ENCODE measurements at places on chromosomes 4 and X.

- no peak for DNase-seq
Observed at GRCh38 chr4:139972305-139972704, 181.7 kb downstream of the MAML3 start.

DNA sequence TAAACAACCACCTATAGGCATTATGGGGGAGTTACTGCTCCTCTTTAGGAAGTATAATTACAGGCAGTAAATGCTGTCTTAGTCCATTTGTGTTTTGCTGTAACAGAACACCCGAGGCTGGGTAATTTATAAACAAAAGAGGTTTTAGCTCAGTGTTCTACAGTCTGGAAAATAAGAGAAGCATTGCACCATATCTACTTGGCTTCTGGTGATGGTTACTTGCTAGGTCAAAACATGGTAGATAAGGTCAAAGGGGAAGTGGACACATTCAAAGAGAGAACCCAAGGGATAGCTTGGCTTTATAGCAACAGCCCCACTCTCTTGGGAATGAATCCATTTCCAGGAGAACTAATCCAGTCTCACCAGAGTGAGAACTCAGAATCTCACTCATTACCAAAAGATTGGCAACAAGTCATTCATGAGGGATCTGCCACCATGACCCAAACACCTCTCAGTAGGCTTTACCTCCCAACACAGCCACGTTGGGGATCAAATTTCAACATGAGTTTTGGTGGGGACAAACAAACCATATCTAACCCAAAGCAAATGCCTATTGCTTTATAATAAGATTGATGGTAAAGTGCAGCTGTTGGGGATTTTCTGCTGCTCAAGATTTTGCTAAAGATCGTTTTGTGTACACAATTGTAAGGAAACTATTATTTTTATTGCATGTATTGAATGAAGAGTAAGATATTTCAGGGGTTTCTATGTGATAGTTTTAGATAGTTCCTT is 32.6 kb downstream of the STAG2 start:
- DNase-seq, result no peak

DNA sequence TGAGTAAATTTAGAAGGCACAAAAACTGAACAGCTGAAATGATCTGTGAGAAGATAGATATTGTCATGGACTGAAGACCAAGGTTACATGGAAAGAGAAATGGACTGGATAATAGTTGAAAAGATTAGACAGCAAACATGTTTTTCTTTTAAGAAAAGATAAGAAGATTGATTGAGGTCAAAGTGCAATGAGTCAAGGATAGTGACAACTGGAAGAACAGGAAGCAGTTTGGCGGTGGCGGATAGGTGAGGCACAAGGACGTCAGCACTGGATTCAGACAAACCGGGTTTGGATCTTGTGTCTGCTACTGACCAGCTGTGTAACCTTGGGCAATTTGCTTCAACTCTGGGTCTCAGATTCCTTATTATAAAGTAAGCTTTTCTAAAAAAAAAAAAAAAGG is 2.0 kb upstream of the HPGD start:
- no peak for DNase-seq

DNA sequence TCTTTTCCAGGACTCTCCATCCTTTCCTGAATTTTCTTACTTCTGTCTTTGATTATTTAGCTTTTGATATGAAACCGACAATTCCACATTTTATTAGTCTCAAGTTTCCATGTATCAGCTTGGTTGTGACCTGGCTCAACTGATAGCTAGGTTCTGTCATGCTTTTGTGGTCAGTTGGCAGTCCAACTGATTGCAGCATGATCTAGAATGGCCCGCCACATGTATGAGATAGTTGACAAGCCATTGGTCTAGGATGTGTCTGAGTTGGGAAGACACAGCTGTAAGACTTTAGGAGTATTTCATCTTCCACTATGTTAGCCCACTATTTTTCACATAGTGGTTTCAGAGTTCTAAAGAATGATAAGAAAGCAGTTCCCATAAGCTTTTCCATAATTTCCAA is 117.5 kb upstream of the GRID2 start:
- DNase-seq, result no peak

DNA sequence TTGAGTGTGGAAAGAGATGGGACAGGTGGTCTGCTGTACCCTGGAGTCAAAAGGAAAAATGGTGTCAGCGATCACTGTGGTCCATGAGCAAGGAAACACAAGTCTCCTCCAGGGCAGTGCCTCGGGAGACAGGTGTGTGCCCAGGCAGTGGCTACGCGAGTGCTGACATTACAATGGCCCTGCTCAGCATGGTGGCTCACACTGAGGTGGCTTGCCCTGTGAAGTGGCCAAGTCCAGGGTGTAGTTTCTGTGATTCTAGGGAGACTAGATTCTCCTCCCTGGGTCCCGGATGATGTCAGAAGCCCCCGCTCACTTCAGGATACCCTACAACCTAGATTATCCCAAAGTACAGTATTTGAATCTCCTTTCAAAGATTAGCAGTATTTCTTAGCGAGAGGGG is 44.8 kb upstream of the TMEM150C start:
- no peak for DNase-seq

GRCh38 chr4:110042545-110043517 is 130.1 kb downstream of the EGF start:
- DNase-seq, result no peak

DNA sequence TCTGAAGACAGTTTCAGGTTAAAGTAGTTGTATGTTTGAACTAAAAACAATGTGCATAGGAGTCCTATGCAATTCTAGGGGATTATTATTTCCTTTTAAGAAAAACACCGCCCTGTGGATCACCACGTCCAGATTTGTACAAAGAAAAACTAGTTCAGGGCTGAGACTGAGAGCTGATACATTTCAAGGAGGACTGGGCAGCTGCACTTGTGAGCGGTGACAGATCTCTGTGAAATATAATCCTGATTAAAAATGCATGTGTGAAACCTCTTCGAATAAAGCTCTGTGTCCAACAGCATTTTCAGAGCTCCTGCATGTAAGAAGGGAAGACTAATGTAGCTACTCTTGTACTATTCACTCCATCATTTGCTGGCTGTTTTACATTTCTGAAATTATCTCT is 365.8 kb upstream of the PITX2 start:
- DNase-seq, result no peak

DNA sequence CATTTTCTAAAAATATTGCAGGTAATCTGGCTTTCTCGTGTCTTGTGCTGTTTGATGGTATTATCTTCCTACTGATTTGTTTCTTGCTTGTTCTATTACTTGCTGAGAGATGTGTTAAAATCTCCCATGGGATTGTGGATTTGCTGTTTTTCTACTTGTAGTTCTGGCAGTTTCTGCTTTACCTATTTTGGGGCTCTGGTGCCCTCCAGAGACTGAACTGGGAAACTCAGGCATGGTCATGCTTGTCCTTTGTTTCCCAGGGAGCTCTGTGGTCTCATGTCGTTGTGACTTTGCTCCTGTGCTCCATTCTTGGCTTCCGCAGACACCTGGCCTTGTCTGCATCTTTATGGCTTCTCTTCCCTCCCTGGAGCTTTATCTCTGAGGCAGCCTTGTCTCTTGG is 39.5 kb downstream of the NSD2 start:
- DNase-seq, result no peak

- no peak for DNase-seq
Observed at GRCh38 chrX:80550722-80551121, 130.5 kb downstream of the TENT5D start.

DNA sequence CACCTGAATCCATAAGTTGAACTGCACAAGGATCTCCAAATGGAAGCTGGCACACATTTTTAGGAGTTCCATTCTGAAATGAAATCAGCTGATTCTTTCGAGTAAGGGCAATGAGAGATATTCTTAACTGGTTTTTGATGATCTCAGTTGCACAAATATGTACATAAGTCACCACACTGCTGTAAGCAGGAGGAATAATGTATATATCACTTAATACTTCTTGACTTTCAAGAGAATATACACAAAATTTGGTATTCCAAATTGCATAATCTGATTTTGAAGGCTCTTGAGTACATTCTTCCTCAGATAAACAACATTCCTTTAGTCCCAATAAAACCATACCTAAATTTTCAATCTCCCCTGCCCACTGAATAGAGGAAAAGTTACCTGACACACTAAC is 8.2 kb downstream of the FANCB start:
- no peak for DNase-seq

DNA sequence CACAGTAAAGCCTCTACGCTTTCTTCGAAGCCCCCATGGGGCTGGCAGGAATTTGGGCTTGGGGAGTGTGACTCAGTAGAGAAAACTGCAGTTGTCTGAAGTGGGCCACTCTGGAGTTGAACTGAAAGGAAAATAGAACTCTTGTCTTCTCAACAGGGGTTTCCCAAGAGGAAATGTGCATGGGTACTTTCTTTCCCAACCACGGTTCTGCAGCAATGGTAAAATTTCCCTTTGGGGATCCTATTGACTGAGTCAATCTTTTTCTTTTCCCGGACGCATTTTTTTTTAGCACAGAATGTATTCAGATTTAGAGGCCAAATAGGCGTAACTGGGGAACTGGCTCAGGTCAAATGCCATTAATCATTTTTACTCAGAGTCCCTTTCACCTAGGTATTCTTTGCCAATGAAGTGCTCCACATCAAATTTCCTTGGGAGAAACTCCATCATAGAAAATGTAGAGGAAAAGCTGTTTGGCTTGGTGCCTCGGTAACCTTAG is 269.3 kb downstream of the STIM2 start:
- DNase-seq, result no peak

GRCh38 chrX:51852096-51852495 is 41.3 kb upstream of the MAGED1 start:
- DNase-seq, result no peak

DNA sequence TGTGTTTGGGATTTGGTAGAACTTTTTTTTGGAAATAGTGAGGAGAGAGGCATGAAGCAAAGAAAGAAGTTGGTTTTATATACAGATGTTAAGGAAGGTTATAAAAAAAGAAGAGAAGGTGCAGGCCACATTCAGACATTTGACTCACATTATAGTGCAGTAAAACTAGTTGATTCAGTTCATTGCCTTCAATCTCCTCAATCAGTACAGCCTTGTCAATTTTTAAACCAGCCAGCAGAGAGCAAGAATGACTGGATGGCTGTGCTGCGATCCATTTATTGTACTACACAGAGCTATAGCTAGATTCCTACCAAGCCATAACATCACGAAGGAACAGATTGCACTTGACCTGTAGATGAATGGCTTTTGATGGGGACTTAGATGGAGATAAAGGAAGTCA is 79.7 kb upstream of the LSM6 start:
- DNase-seq, result no peak

- DNase-seq, result no peak
Observed at GRCh38 chrX:65745992-65746391, 78.5 kb downstream of the MSN start.

DNA sequence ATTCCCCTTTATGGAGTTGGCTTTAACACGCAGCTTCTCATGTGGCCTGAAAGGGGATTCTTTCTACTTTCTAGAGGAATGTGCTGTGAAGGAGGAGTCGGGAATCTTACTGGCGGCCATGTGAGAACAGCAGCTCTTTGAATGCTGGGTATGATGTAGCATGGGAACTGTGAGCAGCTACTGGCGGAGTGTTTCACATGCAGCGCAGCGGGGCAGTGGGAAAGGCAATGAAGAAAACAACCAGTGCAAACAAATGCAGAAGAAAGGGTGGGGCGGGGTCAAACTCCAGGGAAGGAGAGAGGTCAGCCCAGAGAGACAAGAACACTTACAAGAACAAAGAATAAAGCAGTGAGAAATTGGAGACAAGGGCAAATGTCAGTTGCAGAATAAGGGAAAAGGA is 363.8 kb upstream of the FTHL17 start:
- DNase-seq, result no peak

GRCh38 chr4:176981551-176981950 is 188.8 kb upstream of the VEGFC start:
- DNase-seq, result no peak

DNA sequence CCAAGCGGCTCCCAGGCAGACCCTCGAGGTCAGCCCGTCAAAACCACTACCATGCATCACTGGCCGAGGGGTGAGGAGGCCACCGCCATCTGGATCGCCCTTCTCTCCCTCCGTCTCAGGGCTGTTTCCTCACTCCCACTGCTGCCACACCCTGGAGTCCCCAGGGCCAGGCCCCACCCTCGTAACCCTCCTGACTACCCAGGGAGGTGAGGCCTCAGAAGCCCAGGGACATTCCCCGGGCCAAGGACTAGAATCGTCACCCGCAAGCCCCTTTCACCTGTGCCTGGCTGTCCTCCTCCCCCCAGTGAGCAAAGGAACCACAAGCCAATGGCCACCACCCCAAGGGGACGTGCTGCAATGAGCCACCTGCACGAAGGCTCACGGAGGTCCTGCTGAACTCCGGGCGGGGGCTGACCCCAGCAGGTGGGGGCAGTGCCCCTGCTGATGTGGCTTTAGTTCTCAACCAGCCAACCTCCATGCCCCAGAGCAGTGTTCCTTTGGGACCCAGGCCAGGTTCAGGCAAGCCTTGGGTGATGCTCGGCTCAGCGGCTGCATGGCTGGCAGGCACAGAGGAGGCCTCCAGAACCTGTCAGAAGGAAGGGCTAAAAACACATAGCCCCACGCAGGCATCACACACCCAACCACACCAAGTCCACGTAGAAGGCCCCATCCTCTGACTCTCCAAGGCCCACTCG is 23.8 kb downstream of the PPP2R2C start:
- no peak for DNase-seq

DNA sequence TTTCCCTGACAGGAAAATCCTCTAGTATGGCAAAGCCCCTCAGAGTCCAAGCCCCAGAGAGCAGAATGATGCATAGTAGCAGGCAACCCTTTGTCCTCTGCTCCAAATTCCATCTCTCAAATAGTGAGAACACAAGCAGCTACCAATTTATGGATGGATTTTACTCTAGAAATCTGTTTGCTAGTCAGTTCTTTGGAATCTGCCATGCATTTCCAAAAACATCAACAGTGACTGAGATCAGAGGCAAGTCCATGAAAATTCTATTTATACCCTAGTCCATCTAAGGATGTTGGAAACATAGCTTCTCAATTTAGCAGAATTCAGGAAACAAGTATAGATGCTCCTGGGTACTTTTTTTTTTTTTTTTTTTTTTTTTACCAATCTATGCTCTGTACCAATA is 10.0 kb upstream of the CC2D2A start:
- no peak for DNase-seq

GRCh38 chrX:104668550-104668949 is 102.6 kb downstream of the IL1RAPL2 start:
- no peak for DNase-seq

DNA sequence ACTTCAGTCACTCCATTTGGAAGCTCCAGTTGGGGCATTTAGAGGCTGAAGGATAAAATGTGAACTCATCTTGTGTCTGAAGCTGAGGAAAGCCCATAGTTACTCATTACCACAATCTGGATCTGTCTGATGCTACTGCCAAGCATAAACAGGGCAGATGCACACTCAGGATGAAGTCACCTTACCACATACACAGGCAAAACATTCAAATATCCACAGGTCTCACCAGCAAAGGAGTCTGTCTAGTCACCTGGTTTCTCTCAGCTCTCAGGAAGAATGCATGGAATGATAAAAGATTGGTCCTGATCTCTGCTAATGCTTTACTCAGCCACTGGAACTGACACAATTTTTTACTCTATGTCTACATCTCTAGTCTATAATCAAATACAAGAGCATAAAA is 13.0 kb upstream of the ODAPH start:
- DNase-seq, result no peak

GRCh38 chr4:77635876-77636275 is 30.3 kb downstream of the CXCL13 start:
- no peak for DNase-seq

Measured in stimulated activated CD8-positive, alpha-beta memory T cell treated with anti-CD3 and anti-CD28 coated beads, Interleukin-7, amount 100 ng/mL, for 1 hour (primary cell).